ENCODE measurements at places on chromosomes 12 and 14.

DNA sequence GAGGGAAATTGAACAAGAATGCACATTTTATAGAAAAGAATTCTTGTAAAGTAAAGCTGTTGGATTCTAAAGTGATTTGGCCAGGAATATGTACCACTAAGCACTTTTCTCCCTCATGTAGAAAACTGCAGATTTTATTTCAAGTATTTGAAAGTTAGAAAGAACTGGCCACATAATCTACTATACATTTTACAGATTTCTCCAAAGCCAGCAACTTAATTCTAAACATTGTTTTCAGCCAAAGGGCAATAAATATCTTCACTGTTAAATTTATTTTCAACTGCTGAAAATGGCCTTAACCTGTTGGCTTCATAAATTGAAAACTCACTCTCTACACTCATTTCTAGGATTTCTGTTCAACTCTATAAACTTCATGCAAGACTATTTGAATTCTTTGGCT, 15.6 kb upstream of the KERA start:
- H3K4me3 ChIP-seq: no peak overlapping the region
- H3K27me3 ChIP-seq: no peaks in the 10 kb centered on the region
- H3K36me3 ChIP-seq: no peaks in the 10 kb centered on the region
- no peak overlapping the region for H3K27ac ChIP-seq
- H3K4me1 ChIP-seq: no peaks in the 10 kb centered on the region

GRCh38 chr14:71803539-71804260, 128.5 kb upstream of the RGS6 start:
- no peak overlapping the region for H3K27ac ChIP-seq
- no peaks in the 10 kb centered on the region for H3K36me3 ChIP-seq
- no peaks in the 10 kb centered on the region for H3K4me1 ChIP-seq
- H3K4me3 ChIP-seq: no peak overlapping the region
- DNase-seq: no peak

GRCh38 chr14:104264495-104265265, 126.3 kb downstream of the KIF26A start:
- no peaks in the 10 kb centered on the region for H3K4me1 ChIP-seq
- H3K4me3 ChIP-seq: no peak overlapping the region
- no peak overlapping the region for H3K27ac ChIP-seq
- H3K27me3 ChIP-seq: no peaks in the 10 kb centered on the region
- H3K36me3 ChIP-seq: no peaks in the 10 kb centered on the region

- peaks cover 10% of the 10 kb centered on the region for H3K4me1 ChIP-seq
- no peaks in the 10 kb centered on the region for H3K36me3 ChIP-seq
Measured at GRCh38 chr14:85535991-85536832, 6.3 kb downstream of the FLRT2 start.

DNA sequence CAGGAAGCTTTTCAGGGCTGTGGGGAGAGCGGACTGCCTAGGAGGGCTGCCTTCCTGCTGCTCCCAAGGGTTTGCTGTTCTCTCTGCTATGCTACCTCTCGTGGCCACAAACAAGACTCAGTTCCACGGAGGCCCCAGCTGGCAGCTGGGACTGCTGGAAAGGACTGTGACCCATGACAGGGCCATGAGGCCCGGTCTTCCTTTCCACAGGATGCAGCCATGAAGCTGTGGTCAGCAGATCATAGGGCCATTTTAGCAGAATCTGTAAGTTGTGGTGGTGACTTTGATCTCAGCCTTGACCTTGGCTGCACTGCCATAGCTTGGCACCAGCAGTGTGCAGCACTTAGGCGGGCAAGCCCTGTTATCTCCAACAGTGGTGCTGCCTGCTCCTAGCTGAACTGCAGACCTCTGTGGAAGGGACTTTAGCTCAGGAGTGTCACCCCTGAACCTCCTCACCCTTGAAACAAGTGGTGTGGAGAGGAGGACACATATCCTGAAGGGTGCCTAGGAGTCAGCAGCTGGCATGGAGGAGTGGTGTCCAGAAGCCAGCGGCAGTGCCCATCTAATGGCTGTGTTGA, 12.3 kb downstream of the KRT80 start:
- DNase-seq: no peak
- H3K27ac ChIP-seq: no peak overlapping the region
- no peaks in the 10 kb centered on the region for H3K36me3 ChIP-seq
- H3K4me3 ChIP-seq: no peak overlapping the region
- peaks cover 10% of the 10 kb centered on the region for H3K27me3 ChIP-seq
- peaks cover under 1% of the 10 kb centered on the region for H3K4me1 ChIP-seq

GRCh38 chr12:120981407-120981941, 3.1 kb downstream of the HNF1A start:
- H3K36me3 ChIP-seq: no peaks in the 10 kb centered on the region
- no peak for DNase-seq
- no peaks in the 10 kb centered on the region for H3K27me3 ChIP-seq
- no peaks in the 10 kb centered on the region for H3K4me1 ChIP-seq

DNA sequence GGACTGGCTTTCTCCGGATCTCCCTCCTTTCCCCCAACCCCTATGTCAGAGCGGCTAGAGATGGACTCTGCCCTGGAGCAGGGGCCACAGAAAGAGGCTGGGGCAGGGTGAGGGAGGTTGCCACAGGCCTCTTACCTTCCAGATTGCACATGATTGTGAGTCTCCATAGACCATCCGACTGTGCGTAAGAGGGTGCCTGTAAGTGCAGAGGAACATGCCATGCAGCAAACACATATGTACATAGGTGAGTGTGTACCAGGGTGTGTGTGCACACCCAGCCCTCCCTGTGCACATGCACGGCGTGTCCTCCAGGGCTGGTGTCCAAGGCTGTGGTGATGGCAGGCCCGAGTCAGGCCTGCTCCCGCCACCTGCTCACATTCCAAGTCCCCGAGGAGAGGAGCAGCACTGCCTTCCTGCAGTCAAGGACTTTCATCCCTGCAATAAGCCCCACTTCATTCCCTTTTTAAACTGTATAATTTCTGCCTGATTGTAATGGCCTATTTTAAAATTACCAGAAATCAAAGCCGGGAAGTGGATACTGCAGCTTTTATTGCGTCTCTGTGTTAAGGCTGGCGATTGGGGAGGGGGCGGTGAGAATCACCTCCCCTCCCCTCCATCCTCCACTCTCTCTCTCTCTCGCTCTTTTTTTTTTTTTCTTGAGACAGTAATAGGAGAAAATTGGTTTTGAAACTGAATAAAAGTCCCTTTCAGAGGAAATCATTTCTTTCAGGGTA, 28.5 kb downstream of the FAM222A start:
- no peak overlapping the region for H3K27ac ChIP-seq
- H3K4me3 ChIP-seq: no peak overlapping the region
- peaks cover 8% of the 10 kb centered on the region for H3K27me3 ChIP-seq
- no peaks in the 10 kb centered on the region for H3K36me3 ChIP-seq
- H3K4me1 ChIP-seq: no peaks in the 10 kb centered on the region

DNA sequence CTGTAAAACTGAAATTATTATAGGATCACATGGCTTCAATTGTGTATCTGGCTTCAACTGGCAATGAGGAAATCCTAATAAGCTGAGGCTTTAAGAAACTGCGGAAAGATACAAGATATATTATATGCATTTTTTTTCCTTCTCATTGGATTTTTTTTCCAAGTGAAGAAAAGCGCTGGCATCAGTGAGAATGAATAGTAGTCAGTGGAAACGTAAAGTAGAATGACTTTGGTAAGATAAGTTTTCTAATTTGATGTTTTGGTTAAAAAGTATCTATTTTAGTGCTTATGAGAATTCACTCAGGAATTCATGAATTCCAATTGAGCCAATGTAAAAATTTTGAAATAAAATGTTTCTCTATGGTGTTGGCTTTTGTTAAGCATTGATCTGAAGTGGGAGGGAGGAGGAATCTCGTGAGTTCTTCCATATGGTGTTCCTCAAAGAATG, 173.5 kb upstream of the FRMD6 start:
- H3K4me1 ChIP-seq: no peaks in the 10 kb centered on the region
- H3K27ac ChIP-seq: no peak overlapping the region
- no peak overlapping the region for H3K4me3 ChIP-seq
- no peaks in the 10 kb centered on the region for H3K36me3 ChIP-seq
- no peak for DNase-seq

- H3K27me3 ChIP-seq: no peaks in the 10 kb centered on the region
- no peak for DNase-seq
- H3K27ac ChIP-seq: no peak overlapping the region
- H3K36me3 ChIP-seq: no peaks in the 10 kb centered on the region
Measured at GRCh38 chr12:29930503-29930902, 146.8 kb upstream of the TMTC1 start.

DNA sequence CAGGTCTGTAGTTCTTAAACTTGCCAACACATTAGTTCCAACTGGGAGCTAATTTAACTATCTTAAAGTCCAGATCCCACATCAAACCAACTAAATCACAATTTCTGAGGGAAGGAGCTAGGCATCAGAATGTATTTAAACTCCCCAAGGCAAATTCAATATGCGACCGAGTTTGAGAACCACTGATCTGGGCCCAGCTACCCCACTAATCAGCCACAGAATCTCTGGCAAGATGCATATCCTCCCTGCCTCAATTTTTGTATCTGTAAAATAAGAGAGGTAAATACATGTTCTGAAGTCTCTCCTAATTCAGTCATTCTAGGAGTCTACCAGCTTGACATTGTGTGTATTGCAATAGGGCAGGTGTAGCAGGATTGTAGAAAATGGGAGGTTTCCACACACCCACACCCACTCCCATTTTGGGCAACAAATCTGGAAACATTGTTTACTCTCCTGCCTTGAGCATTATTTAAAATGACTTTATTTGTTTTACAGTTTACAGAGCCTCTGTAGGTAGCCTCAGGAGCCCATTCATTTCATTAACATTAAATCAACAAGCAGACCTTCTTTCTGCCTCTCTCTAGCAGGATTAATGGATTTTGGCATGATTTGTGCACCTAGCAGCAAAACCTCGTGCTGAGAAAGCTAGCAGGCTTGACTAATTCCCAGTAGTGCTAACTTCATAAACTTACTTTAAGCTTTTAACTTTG, 15.6 kb downstream of the LGR5 start:
- H3K4me3 ChIP-seq: no peak overlapping the region
- H3K36me3 ChIP-seq: no peaks in the 10 kb centered on the region
- H3K27ac ChIP-seq: no peak overlapping the region
- no peaks in the 10 kb centered on the region for H3K4me1 ChIP-seq

DNA sequence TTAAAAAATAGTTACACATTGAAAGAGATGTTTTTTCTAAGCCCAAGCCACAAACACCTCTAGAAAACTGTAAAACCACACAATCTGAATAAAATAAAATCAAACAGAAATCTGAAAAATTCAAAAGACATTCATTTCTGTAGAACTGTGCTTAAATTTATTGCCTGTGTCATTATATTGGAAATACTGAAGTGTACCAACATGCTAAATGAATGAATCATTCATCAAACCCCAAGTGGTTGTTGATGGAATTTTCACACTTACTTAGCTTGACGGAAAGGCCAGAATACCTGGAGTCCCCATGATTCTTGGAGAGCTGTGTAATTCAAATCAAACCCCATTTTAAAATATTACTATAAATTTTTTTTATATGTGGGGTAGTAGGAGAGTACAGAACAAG, 2.7 kb downstream of the KITLG start:
- peaks cover 7% of the 10 kb centered on the region for H3K4me1 ChIP-seq
- peaks cover 46% of the 10 kb centered on the region for H3K27me3 ChIP-seq
- no peak overlapping the region for H3K4me3 ChIP-seq
- DNase-seq: no peak

DNA sequence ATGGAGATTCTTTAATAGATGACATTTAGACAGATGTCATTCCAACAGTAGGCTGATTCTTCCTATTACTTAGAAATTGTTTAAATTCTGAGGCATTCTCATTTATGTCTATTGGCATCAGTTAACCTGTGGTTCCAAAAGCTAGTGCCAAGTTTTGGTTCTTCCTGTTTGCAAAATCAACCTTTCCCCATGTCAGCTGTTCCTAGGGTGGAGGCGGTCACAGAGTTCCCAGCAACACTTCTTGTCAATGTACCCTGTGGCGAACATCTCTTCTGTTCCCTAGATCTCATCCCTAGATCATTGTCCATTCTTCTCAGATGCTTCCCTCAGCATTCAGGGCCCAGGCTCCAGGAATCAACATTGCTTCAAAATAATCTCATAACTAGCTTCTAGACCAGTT, 140.9 kb downstream of the PHLDA1 start:
- peaks cover under 1% of the 10 kb centered on the region for H3K36me3 ChIP-seq
- H3K27ac ChIP-seq: no peak overlapping the region
- no peak for DNase-seq
- no peak overlapping the region for H3K4me3 ChIP-seq

DNA sequence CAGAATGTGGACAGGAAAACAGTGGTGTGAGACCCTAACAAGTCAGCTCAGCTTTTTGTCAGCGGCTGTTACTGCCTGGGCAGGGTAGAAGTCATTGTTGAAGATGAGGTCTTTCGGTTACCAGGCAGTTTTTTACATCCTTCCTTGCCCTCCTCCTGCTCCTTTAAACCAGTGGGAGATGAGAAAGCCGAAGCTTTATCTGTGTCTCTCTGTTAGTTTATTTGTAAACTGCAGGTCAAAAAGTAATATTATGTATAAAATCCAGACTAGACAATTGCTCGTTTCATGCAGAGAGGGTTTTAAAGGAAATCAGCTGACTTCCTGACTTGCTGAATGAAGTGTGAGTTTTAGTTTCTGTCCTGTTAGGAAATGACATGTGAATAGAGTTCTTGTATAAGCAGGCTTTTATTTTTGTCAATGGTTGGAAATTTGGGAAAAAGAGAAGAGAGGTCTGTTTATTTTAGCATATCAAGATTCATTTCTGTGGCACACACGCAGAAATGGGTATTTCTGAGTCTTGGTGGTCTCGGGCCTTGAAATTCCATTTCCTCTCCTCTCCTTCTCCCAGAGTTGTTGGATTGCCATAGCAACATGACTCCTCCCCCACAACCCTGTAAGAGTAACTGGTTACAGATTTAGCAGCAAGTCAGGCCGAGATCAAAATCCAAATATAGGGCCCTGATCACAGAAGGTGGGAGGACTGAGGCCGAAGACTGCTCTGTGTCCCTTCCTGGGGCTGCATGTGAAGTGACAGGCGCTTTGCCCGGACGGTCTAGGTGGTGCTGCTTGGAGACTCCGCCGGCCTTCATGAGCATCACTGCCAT, 60.8 kb downstream of the SAMD4A start:
- peak; percentile 36 for DNase-seq
- peaks cover 2% of the 10 kb centered on the region for H3K36me3 ChIP-seq
- peak overlapping the region; percentile 49 for H3K27ac ChIP-seq
- H3K4me3 ChIP-seq: peak overlapping the region; percentile 62
- no peaks in the 10 kb centered on the region for H3K27me3 ChIP-seq

- H3K4me3 ChIP-seq: no peak overlapping the region
- no peak for DNase-seq
- H3K27ac ChIP-seq: no peak overlapping the region
- no peaks in the 10 kb centered on the region for H3K36me3 ChIP-seq
- peaks cover 1% of the 10 kb centered on the region for H3K27me3 ChIP-seq
Measured at GRCh38 chr12:70094467-70094866, 148.8 kb upstream of the CNOT2 start.

- DNase-seq: no peak
- peaks cover 14% of the 10 kb centered on the region for H3K27me3 ChIP-seq
- H3K36me3 ChIP-seq: no peaks in the 10 kb centered on the region
- no peaks in the 10 kb centered on the region for H3K4me1 ChIP-seq
Measured at GRCh38 chr14:99699861-99700260, 15.8 kb downstream of the CYP46A1 start.

- peaks cover 3% of the 10 kb centered on the region for H3K27me3 ChIP-seq
- peak overlapping the region; percentile 93 for H3K4me3 ChIP-seq
- H3K36me3 ChIP-seq: peaks cover 6% of the 10 kb centered on the region
- peak overlapping the region; percentile 86 for H3K27ac ChIP-seq
Measured at GRCh38 chr14:22955702-22956569, 954 bp downstream of the HAUS4 start.

- no peak overlapping the region for H3K4me3 ChIP-seq
- no peaks in the 10 kb centered on the region for H3K27me3 ChIP-seq
- H3K27ac ChIP-seq: no peak overlapping the region
- peaks cover 24% of the 10 kb centered on the region for H3K4me1 ChIP-seq
Measured at GRCh38 chr14:24219080-24219479, 3.2 kb upstream of the MDP1 start.

- H3K27ac ChIP-seq: no peak overlapping the region
- H3K4me3 ChIP-seq: no peak overlapping the region
- peaks cover 4% of the 10 kb centered on the region for H3K27me3 ChIP-seq
- no peaks in the 10 kb centered on the region for H3K36me3 ChIP-seq
- peak; percentile 33 for DNase-seq
- H3K4me1 ChIP-seq: no peaks in the 10 kb centered on the region
Measured at GRCh38 chr12:119544765-119545625, 48.6 kb upstream of the TMEM233 start.
